ENCODE measurements at places on chromosomes 2 and 18. TPM values are rescaled to one million over a fixed set of nuclear protein-coding genes. Genes with fewer than 3 reads are reported as not detected.

DNA sequence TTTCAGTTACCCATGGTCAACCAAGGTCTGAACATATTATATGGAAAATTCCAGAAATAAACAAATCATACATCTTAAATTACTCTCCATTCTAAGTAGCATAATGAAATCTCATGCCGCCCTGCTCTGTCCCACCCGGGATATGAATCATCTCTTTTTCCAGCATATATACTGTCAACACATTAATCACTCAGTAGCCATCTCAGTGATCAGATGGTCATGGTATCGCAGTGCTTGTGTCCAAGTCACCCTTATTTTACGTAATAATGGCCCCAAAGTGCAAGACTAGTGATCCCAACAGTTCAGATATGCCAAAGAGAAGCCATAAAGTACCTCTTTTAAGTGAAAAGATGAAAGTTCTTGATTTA lies 43.8 kb downstream of the OSBPL6 start:
- DNase-seq = no peak
- no peak overlapping the region for H3K4me3 ChIP-seq
- H3K4me1 ChIP-seq = no peaks in the 10 kb centered on the region
- peaks cover 9% of the 10 kb centered on the region for H3K27me3 ChIP-seq
- H3K27ac ChIP-seq = no peak overlapping the region

- no peaks in the 10 kb centered on the region for H3K36me3 ChIP-seq
- no peak for DNase-seq
- H3K27me3 ChIP-seq = peaks cover 6% of the 10 kb centered on the region
- no peak overlapping the region for H3K27ac ChIP-seq
- H3K4me3 ChIP-seq = no peak overlapping the region
- H3K4me1 ChIP-seq = no peaks in the 10 kb centered on the region
These were observed 170.3 kb downstream of the MAIP1 start for GRCh38 chr2:200125444-200126284.

DNA sequence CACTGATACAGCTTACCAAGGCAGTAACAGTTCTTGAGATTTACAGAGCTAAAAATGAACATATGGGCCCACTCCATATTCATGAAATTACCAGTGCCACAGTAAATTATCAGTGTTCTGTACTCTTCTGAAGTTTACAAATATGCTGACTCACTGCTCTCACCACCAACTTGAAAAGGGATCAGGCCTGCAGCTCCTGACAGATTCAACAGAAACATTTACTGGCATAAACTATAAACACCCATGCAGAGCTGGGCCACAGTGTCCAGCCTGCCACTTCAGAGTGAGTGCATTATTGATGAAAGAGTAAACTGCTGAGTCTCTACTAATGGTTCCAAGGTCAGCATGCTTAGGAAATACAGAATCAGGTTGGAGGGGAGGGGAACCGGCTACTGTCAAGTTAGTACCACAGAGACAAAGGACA lies 83.1 kb downstream of the FARSB start:
- no peak overlapping the region for H3K4me3 ChIP-seq
- peaks cover 3% of the 10 kb centered on the region for H3K36me3 ChIP-seq
- no peaks in the 10 kb centered on the region for H3K27me3 ChIP-seq
- H3K4me1 ChIP-seq = no peaks in the 10 kb centered on the region
- peak overlapping the region; percentile 41 for H3K27ac ChIP-seq

GRCh38 chr18:79912409-79912991 lies 39.0 kb downstream of the SLC66A2 start:
- no peak overlapping the region for H3K27ac ChIP-seq
- H3K4me3 ChIP-seq = no peak overlapping the region
- peaks cover 17% of the 10 kb centered on the region for H3K36me3 ChIP-seq
- peaks cover 24% of the 10 kb centered on the region for H3K4me1 ChIP-seq
- peak; percentile 49 for DNase-seq

DNA sequence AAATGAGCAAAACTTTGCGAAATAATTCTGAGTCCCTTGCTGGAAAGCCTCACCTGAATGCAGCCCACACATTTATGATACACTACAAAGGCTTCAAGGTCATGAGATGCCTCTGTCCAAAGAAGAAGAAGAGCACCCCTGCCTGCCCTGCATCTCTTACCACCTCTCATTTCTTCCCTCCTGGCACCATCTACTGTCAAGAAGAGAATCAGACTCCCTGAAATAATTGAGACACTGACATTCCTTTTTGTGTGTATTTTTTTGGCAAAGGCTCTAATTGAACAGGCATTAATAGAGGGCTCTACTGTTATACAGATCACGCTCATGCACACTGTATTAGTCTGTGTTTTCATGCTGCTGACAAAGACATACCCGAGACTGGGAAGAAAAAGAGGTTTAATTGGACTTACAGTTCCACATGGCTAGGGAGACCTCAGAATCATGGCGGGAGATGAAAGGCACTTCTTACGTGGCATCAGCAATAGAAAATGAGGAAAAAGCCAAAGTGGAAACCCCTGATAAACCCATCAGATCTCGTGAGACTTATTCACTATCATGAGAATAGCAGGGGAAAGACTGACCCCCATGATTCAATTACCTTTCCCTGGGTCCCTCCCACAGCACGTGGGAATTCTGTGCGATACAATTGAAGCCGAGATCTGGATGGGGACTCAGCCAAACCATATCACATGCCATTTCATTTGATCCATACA lies 176.3 kb downstream of the ALPK2 start:
- H3K27me3 ChIP-seq = peaks cover 34% of the 10 kb centered on the region
- no peak for DNase-seq
- peaks cover 16% of the 10 kb centered on the region for H3K4me1 ChIP-seq
- H3K4me3 ChIP-seq = no peak overlapping the region
- H3K27ac ChIP-seq = no peak overlapping the region

- peaks cover 36% of the 10 kb centered on the region for H3K27me3 ChIP-seq
- no peak for DNase-seq
- no peak overlapping the region for H3K4me3 ChIP-seq
- no peaks in the 10 kb centered on the region for H3K4me1 ChIP-seq
- H3K27ac ChIP-seq = no peak overlapping the region
- H3K36me3 ChIP-seq = no peaks in the 10 kb centered on the region
These were observed 8.2 kb upstream of the CIB4 start for GRCh38 chr2:26649322-26649721.

- H3K36me3 ChIP-seq = peaks cover 14% of the 10 kb centered on the region
- no peak for DNase-seq
- peaks cover 6% of the 10 kb centered on the region for H3K4me1 ChIP-seq
- H3K27ac ChIP-seq = no peak overlapping the region
- H3K27me3 ChIP-seq = no peaks in the 10 kb centered on the region
- H3K4me3 ChIP-seq = no peak overlapping the region
These were observed 12.5 kb downstream of the METTL21A start for GRCh38 chr2:207612714-207613113.

- peak overlapping the region; percentile 29 for H3K27ac ChIP-seq
- peaks cover 3% of the 10 kb centered on the region for H3K36me3 ChIP-seq
- H3K4me3 ChIP-seq = peak overlapping the region; percentile 89
- peaks cover 69% of the 10 kb centered on the region for H3K4me1 ChIP-seq
These were observed 1.1 kb downstream of the TMEM169 start for GRCh38 chr2:216082805-216083204.

Gene DLGAP1
- 0.17 TPM for total RNA-seq

Gene KIF5C
- total RNA-seq = 29.1 TPM

Gene PTMA
- total RNA-seq = 1,154 TPM

Measured in activated T-cell treated with anti-CD3 and anti-CD28 coated beads, Interleukin-2, amount 50 U/mL, for 72 hours (primary cell).